ENCODE measurements at places on chromosomes 5 and 9.

- no peak for DNase-seq
Observed at GRCh38 chr9:113787871-113788270, 88.2 kb upstream of the ZNF618 start.

DNA sequence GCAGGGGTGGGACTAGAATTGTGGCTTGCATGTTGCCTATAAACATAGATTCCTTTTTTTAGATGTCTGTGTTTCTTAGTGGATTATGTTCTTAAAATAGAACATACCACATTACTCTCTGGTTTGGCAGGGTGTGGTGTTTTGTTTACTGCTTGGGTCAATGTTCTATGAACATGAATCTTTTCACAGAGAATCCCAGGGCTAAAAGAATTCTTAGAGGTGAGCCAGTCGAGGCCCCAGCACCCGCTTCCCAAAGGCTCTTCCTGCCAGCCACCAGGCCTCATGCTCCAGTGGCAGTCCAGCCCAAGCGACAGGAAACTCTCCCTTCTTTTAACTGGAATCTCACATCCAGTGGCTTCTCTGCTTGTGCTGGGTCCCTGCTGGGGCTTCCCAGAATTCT is 126.6 kb downstream of the C9orf152 start:
- no peak for DNase-seq

- DNase-seq: peak; percentile 41
Observed at GRCh38 chr9:97386733-97387503, 25.0 kb upstream of the TDRD7 start.

- DNase-seq: no peak
Observed at GRCh38 chr5:68465133-68465532, 249.6 kb downstream of the PIK3R1 start.

DNA sequence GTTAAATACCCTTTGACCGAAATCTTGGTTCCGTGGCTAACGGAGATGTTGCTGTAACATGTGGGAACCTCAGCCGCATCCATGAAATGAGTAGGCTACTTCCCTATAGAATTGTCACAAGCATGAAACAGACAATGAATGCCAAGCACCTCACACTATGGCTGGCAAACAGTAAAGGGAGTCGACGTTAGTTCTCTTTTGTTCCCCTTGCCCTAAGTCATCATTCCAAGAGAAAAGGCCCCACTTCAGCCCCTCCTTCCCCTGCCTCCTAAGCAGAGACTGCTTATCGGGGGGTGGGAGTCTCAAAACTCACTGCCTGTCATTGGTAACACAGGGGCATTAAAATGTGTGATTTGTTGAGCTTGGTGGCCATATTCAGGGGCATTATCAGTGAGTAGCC is 159.6 kb downstream of the MAPKAP1 start:
- DNase-seq: no peak
